Stimulated activated CD4-positive, alpha-beta T cell treated with anti-CD3 and anti-CD28 coated beads, Interleukin-2, amount 100 ng/mL, for 24 hours (primary cell): ENCODE measurements at places on chromosomes 11 and 22.

GRCh38 chr11:131606811-131607335 is 236.5 kb downstream of the NTM start:
- DNase-seq = no peak

DNA sequence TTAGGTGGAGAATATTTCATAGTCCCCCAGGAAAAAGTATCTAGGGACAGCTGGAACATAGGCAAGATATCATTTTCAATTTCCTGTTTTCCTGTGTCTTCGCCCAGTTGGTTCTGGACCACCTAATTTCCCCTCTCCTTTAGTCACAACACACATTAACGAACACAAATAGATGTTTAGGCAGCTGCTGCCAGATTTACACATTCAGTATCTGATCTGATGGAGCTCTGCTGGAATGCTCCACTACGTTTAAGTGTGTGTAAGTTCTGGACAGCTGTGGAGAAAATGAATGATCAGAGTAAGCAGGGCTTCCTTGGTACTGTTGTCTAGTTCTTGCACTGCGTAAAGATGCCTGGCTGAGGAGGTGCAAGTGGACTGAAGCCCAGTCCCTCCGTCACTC is 36.1 kb upstream of the CLPB start:
- DNase-seq = no peak

DNA sequence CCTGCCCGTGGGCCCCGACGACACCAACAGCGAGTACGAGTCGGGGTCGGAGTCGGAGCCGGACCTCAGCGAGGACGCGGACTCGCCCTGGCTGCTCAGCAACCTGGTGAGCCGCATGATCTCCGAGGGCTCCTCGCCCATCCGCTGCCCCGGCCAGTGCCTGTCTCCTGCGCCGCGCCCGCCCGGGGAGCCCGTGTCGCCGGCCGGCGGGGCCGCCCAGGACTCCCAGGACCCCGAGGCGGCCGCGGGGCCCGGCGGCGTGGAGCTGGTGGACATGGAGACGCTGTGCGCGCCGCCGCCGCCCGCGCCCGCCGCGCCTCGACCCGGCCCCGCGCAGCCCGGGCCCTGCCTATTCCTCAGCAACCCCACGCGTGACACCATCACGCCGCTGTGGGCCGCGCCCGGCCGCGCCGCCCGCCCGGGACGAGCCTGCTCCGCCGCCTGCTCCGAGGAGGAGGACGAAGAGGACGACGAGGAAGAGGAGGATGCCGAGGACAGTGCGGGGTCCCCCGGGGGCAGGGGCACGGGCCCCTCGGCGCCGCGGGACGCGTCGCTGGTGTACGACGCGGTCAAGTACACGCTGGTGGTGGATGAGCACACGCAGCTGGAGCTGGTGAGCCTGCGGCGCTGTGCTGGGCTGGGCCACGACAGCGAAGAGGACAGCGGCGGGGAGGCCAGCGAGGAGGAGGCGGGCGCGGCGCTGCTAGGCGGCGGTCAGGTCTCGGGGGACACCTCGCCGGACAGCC is 3.8 kb downstream of the MAPK8IP2 start:
- DNase-seq = no peak

- DNase-seq = no peak
These were observed 166.8 kb downstream of the CSNK2A3 start for GRCh38 chr11:11186249-11186648.

DNA sequence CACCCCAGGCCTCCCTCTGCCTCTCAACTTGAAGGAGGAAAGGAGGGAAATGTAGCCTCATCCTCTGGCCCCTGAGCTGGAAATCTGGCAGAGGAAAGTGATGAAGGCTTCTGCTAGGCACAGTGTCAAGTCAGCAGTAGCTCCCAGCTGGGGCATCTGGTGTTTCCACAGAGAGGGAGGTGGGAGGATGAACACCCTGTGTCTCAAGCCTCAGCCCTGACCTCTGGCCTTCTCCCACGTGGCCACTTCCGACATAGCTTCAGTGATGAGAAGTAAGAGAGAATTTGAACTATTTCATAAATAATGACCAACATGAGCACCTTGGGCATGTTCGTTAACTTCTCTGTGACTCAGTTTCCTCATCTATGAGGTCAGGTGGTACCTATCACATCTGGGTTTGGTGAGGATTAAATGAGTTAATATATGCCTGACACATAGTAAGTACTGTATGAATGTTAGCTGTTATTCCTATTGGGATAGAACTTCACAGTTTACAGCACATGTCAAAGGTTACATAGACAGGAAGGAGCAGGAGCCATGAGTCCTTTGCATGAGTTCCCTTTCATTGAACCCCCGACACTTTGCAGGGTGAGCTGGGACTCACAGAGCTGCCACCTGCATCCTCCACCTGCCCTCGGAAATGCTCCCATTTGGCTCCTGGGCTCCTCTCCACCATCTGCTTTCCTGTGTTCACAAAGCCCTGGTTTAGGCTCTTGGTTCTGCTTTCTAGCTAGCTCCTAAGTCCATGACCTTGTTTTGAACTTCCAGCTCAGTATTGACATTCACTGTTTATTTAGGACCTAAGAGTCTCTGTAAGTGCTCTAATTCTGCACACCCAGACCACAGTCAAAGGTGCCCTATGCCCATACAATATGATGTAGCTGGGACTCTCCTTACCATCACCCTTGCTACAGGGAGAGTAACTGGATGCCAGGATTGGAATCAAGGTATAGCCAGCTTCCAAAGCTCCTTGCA is 61.7 kb downstream of the CSNK2A3 start:
- no peak for DNase-seq

DNA sequence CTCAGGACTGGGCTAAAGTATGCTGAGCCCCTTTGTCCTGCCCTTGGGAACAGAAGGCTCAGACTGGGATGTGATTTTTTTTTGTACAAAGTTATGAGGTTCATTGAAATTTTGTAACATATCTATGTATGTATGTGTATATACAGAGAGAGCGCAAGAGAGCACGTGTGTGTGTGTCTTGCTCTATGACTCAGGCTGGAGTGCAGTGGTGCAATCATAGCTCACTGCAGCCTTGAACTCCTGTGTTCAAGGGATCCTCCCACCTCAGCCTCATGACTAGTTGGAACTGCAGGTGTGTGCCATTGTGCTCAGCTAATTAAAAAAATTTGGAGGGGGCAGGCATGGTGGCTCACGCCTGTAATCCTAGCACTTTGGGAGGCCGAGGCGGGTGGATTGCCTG is 5.7 kb downstream of the TMEM25 start:
- no peak for DNase-seq
